ENCODE measurements at places on chromosomes 2 and 18.

GRCh38 chr2:99488539-99489062, 1.2 kb downstream of the REV1 start:
- DNase-seq, result no peak

GRCh38 chr18:51767293-51767692, 569.8 kb upstream of the MEX3C start:
- DNase-seq, result no peak

- DNase-seq, result no peak
These were observed 110.6 kb upstream of the ATP8B1 start for GRCh38 chr18:57913686-57914085.

DNA sequence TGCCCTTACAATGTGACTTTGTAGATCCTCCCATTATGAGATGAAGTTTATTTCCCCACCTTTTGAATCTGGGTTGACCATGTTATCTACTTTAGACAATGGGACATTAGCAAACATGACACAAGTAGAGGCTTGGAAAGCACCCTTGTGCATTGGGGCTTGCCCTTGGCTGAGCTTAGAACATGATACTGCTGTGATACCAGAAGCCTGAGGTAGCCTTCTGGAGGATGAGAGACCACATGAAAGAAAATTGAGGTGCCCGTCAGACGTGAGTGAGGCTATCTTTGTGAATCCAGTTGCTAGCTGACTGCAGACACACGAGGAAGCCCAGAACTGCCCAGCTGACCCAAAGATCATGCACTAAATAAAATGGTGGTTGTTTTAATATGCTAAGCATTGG, 341.2 kb downstream of the CYP26B1 start:
- DNase-seq, result no peak

- peak; percentile 5 for DNase-seq
These were observed 31.1 kb upstream of the TTC32 start for GRCh38 chr2:19932928-19933327.

GRCh38 chr2:1186421-1186820, 226.8 kb upstream of the TPO start:
- no peak for DNase-seq

DNA sequence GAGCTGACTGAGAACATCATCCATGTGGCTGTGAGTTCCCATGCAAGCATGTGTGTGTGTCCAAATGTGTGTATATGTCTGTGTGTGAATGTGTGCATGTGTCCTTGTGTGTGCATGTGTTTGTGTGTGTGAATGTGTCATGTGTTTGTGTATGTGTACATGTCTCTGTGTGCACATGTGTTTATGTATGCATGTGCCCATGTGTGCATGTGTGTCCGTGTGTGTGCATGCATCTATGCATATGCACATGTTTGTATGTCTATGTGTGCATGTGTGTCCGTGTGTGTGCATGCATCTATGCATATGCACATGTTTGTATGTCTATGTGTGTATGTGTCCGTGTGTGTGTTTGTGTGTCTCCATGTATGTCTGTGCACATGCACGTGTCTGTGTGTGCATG, 99.7 kb downstream of the LBH start:
- DNase-seq, result no peak

DNA sequence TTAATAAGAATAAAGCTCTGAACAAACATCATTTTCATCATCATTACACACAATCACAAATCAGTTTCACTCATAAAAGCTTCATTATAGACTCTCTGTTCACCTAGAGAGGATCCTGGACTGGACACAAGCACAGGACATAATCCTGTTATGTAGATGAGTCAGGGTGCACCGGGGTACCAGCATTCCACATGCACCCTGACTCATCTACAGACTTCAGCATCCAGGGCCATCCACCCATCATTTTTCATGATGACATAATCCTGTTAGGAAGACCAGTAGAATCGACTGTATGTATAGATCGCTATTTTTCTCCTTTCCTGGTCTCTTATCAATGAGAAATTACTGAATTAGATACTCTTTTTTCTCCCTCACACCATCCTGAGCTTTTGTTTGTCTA, 73.7 kb upstream of the PIK3C3 start:
- DNase-seq, result no peak

- DNase-seq, result no peak
These were observed 695.4 kb upstream of the ID2 start for GRCh38 chr2:7986431-7986830.

GRCh38 chr18:48929212-48929612, 21.6 kb downstream of the SMAD7 start:
- DNase-seq, result no peak

DNA sequence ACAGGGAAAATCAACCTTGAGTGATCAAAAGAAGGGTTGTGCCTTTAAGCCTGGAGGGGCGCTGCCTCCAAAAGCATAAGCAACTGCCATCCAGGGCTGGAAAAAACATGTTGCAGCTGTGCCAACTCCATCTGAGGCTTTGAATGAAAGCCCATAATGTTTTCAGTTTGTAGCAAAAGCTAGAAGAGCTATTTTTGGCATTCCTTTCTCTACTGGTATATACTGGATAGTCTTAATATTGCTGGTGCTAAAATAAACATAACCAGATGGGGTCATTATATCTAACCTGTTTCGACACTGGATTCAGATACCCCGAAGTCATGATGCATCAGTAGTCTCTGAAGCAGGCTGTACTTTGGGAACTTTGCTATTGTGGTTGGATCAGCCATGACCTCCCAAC, 25.1 kb downstream of the ANXA4 start:
- peak; percentile 77 for DNase-seq

DNA sequence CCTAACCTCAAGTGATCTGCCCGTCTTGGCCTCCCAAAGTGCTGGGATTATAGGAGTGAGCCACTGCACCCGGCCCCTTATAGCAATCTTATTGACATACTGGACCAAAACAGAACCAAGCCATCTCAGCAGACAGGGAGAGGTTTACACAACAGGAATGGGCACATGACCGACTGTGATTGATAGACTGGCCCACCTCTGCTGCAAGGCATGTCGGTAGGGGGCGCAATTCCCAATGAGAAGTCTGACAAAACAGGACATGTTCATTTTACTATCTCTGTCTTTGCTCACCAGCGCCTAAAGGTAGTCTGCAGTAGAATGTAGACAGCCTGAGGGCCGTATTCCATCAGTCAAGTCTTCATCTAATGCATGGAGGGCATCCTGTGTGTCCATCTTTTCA, 2.0 kb downstream of the LYPD6B start:
- DNase-seq, result no peak

DNA sequence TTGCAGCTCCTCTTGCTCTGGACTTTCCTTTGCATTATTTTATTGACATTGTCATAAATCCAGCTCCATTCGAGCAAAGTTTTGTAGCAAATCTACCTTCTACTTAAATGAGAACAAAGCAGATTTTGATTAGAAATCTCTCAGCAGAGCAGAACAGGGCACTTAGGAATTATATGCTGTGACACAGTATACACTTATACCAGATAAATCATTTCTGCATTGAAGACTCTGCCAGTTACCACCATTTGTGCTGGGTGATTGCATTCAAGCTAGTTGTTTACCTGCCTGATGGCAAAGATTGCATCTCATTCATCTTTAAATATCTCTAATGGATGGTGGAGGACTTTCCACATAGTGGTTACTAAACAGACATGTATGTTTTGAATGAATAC, 441.7 kb upstream of the HNMT start:
- DNase-seq, result no peak

DNA sequence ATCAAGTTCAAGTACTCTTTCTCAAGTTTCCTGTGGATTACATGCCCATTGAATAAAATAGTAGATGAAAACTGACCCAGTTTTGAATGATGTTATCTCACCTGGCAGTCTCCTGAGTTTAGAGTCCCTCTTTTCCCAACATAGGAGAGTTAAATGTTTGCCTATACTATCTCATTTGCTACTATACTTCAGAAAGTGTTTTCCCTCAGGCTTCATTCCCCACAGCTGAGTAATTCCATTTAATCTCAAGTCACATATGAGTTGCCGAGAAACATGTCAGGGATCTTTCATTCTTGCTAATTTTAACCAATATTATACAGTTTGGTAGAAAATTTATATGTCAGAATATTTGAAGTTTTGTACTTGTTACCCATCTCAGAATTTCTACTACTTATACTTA, 150.4 kb upstream of the CDH19 start:
- no peak for DNase-seq

GRCh38 chr2:23487735-23488492, 102.9 kb downstream of the KLHL29 start:
- DNase-seq, result peak; percentile 21

DNA sequence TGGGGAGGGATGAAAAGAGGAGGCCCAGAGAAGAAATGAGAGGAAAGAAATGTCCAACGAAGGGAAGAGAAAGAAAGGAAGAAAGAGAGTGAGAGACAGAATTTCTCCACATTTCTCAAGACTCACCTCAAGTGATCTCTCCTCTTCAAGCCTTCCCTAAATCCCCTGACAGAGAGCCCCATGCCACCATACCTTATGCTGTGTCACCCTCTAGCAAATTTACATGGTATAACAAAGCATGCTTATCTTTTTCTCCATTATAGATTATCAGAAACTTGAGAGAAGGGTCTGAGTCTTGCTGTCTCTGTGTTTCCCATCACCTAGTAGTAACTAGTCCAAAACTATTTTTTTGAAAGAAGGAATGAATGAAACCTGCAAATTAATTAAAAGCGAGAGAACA, 1208.4 kb downstream of the DPP10 start:
- no peak for DNase-seq

DNA sequence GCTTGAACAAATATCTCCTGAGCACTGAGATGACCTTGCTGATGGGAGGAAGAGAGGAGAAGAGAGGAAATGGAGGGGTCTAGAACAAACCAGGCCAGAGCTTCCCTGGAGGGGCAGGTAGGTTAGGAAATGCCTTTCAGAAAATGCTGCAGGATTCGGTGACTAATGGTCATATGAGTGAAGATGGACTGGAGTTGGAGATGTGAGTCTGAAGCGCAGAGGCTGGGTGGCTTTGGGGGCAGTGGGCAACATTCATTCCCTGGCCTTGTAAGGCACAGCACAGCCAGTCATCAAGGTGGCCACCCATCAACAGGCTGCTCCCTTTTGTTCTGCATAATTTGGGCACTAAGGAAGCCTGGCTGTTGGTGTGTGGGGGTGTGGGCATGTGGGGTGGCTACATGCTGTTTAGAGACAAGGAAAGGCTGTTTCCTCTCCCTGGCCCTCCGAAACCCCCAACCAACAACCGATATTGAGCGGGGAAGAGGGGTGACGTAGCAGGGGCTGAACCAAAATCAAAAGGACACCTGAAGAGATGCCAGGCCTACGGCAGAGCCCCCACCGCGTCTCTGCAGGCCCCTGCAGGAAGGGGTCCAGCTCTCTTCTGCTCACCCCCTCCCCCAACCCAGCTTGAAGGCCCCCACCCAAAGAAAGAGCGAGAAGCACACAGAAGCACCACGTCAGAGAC, 1.5 kb downstream of the SLC30A3 start:
- no peak for DNase-seq

DNA sequence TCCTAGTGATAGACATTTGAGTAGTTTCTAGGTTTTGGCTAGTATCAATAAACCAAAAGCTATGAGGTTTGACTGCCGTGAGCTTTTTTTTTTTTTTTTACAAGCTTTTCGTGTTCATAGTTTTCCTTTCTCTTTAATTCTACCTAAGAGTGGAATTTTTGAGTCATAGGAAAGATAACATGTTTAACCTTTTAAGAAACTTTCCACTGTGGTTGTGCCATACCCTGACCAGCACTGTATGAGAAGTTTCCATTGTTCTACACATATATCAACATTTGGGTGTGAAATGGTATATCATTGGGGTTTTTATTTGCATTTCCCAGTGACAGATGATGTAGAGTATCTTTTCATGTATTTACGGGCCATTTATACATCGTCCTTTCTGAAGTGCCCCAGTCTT, 31.7 kb downstream of the UBE2F start:
- DNase-seq, result peak; percentile 21

- DNase-seq, result no peak
These were observed 200.6 kb downstream of the ZFP36L2 start for GRCh38 chr2:43025709-43026295.

GRCh38 chr2:199206536-199206935, 251.2 kb downstream of the SATB2 start:
- no peak for DNase-seq

DNA sequence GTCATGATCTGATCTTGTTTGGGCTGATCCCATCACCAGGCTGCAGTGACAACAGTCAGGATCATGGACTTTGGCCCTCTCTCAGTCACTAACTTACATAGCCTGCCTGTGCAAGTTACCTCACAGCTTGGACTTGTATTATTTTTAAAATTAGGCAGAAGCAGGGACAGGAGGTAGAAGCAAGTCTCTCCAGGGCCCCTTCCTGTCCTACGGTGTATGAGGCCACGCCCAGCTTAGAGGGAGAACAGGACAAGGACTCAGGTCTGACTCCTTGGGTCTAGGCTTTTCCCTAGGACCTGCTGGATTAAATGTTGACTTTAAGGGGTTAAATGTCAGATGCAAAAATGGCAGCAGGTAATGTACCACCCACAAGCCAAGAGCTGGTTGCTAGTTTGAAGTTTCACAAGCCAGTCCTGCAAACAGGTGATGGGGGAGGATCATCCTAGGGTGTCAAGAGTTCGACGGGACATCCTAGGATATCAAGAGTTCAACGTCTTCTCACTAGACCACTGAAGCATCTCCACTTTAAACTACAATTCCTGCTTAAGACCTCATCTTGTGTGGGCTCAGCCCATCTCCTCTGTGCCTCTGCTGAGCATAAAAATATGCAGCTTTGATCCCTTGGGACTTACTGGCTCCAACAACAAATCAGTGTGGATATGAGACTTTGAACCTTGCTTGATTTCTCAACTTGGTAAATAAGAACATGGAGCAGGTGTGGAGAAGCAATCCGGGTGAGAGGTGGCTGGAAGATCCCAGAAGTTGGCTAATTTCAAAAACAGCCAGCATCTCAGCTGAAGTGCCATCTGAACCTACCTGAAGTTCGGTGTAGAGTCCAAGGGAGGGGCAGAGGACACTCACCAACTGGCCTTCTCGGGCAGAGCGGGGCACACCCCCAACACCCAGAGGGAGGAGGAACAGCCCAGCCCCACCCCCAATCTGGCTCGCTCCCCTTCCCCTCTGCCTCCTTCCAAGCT, 39.5 kb downstream of the SFXN5 start:
- no peak for DNase-seq

GRCh38 chr2:170391018-170391417, 213.1 kb downstream of the MYO3B start:
- no peak for DNase-seq

DNA sequence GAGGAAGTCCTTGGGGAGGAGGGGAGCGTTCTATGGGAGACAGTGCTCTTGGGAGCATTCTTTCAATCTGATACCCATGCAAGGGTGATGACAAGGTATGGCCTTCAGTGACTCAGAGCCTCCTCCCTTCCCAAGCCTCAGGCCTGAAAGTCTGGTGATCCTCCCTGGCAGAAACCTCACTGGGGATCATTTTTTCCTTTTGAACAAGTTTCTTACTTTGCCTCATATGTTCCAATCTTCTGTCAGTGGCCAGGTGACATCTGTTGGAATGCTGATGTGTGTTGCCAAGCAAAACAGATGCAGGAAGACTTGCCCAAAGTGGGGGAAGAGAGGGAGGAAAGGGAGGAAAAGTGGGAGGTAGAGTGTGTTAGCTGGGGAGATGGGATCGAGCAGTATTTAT, 224.8 kb downstream of the NEDD4L start:
- peak; percentile 25 for DNase-seq

GRCh38 chr2:176914371-176914770, 298.2 kb upstream of the HNRNPA3 start:
- DNase-seq, result no peak

GRCh38 chr18:58958628-58959027, 94.0 kb downstream of the ZNF532 start:
- no peak for DNase-seq

GRCh38 chr18:76499637-76500340, 4.7 kb upstream of the ZNF516 start:
- no peak for DNase-seq

Data from stromal cell of bone marrow (primary cell).